Eye (tissue), 1 donor: ENCODE measurements at places on chromosomes 11 and 22.

DNA sequence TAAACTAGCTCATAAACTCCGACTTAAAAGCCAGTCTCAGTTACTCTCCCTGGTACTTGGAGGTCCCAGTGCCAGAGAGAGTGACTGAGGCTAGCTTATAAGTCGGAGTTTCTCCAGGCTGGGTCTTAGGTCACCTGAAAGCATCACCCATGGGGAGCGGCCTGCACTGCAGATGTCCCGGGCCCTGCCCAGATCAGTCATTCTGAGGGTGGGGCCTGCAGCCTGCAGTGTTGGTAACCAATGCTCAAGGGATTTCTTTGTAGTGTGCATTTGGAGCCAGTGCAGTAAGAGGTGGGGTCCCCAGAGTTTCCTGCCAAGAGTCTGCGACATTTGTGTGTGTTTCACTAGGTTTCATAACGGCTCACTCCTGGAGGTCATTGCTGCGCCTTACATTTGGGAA lies 14.8 kb downstream of the TAB1 start:
- DNase-seq = no peak

- DNase-seq = no peak
Measured at GRCh38 chr22:48047722-48048500, 1285.5 kb downstream of the TBC1D22A start.

- DNase-seq = no peak
Measured at GRCh38 chr11:121123496-121124069, 22.5 kb downstream of the TECTA start.

DNA sequence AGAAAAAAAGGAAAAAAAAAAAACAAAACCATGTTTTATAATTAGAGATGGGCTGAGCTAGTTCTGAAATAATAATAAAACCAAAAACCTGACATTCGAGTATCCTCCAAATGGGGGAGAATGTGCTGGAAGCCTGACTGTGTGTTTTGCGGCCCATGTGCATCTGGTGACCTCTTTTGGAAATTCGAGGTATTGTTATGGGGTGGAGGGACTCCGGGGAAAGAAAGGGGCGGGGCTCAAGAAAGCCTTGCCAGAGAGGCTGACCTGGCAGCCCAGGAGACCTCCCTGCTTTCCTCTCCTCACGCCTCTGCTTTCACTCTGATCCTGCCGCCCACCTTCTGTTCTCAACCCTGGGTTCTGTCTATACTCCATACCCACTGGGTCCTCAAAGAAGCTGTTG lies 72.9 kb downstream of the CTTN start:
- DNase-seq = peak; percentile 48

DNA sequence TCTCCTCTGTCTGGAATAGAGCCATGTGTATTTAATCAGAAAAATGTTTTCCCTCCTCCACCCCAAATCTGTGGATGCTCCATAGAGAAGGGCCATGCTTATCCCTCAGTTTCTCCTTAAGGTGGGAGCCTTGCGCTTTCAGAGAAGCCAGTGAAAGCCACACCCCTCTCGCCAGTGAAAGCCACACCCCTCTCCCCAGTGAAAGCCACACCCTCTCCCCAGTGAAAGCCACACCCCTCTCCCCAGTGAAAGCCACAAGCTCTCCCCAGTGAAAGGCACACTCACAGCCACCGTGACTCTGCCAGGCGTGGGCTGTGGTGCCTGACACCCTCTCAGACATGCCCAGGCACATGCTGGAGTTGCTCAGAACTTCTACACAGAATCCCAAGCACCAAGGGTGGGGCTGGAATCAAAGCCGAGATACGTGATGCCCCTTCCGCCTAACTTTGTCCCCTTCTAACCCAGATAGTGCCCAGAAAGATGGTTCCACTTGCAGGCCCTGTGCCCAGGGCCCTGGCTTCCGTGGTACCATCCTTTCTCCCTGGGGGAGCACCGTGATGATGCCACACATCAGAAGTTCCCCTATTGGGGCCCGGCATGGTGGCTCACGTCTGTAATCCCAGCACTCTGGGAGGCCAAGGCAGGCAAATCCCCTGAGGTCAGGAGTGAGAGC lies 16.5 kb upstream of the PRR5 start:
- DNase-seq = no peak

DNA sequence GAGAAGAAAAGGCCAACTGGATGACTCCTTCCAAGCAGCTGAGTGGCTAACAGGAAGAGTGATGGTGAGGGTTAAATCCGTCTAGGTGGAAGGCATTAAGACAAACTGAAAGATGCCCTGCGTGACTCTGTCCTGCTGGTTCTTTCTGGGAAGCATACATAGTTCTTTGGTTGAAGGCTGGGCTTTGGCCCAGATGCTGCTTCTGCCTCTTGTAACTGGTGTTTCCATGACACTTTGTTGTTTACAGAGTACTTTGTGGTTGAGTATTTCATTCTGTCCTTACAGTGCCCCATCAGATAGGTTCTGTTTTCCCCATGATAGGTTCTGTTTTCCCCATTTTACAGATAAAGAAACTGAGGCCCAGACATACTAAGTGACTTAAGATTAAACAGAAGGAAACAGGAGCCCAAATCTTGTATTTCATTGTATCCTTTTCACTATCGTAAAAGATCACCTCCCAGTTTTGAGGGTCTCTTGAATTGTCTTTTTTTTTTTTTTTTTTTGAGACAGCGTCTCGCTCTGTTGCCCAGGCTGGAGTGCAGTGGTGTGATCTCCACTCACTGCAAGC lies 124.3 kb upstream of the RASSF10 start:
- DNase-seq = no peak

DNA sequence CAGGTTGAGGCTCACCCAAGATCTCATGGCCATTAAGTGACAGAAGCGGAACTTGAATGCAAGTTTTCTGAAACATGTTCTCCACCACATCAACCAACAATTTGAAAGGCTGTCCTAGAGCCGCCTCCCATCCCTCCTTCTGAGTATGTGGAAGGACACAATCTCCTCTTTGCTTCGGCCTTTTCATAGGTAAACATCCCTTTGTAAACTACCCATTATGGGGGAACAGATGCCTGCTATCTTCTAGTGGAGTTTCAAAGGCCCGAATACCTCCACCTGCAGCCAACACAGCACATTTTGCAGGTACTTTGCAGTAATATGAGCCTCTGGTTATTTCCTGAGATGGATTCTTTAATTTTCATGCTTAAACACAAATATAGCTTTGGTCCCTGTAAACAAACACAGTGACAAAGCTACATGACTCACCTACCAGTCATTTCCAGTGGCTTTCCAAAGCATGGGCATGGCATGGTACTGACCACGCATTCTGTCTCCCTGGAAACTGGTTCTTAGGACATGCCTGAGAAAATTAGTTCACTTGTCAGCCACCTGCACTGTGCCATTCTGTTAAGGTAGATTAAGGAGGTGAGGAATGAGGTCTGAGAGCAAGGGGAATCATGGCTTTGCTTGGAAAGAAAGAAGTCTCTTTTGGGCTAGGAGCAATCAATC lies 60.2 kb downstream of the EHF start:
- no peak for DNase-seq

DNA sequence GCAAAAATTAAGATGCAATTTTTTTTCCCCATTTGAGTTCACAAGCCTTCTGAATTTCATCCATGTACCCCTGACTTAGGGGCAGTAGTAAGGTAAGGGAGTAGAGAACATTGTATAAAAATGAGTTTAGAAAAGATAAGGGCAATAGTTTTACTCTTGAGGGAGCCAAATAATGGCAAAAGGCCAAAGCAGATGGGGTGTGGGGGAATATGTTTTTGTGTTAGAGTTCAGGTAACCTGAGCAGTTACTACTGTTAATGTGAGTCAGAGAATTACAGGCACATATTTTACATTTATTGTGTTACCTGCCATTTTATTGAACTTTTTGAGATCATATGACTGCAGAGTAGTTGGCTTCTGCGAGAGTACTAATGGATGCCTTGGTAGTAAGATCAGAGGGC lies 3.1 kb downstream of the EED start:
- DNase-seq = no peak

DNA sequence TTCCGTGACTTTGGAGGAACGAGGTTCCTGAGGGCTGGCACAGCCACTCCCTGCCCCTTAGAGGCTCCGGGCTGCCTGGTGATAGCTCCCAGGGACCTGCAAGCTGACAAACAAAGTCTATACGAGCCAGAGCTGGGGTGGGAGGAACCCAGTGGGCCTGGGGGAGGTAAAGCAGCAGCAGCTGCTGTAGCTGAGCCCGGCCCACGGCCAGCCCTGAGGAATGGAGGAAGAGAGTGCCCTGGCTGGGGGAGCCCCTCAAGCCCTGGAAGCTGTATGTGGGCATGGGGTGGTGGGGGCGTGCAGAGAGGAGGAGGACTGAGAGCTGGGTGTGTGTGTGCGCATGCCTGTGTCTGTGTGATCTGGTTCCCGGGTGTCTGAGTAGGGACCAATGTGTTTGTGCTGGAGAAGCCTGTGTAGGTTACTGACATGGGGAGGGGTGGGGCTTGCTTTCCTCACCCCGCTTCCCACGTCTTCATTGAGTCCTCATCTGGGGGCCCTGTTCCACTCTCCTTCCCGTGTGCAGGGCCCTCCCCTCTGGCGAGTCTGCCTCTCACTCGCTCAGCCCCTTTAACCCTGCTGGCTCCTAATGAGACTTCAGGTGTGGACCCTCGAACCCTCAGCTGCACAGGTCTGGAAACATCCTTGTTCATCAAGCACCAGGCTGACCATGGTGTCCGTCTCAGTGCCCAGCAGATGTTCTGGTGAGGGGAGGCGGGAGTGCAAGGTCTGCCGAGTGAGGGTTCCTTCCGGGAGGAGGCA lies 10.8 kb downstream of the ST3GAL4 start:
- no peak for DNase-seq

GRCh38 chr11:926341-926916 lies 759 bp downstream of the AP2A2 start:
- peak; percentile 81 for DNase-seq

GRCh38 chr11:100682247-100682969 lies 4.7 kb upstream of the ARHGAP42 start:
- DNase-seq = no peak

DNA sequence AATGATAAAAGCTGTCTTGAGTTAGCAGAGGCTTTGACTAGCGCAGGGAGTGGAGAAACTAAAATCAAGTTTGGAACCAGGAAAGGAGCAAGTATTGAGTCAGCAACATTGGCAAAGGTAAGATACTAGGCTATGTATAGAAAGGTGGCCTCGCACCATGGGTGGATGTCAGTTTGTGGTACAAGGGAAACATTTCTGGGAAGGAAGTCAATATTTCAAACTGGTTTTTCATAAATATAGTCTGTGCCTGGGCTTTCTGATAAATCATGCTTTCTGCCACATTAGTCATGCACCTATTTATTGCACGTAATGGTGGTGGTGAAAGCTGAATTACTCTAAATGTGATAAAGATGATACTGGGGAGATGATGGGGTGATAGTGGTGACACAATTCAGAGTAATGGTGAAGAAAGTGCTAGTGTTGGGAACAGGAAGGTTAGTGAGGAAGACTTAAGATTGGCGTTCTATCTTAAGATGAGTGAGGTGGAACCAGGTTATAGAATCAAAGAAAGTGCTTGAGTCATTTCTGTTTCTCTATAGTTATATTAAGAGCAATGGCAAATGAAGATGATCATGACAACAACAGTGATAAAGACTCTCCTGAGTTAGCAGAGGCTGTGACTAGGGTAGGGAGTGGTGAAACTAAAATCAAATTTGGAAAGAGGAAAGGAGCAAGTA lies 729.0 kb downstream of the FAM181B start:
- no peak for DNase-seq

DNA sequence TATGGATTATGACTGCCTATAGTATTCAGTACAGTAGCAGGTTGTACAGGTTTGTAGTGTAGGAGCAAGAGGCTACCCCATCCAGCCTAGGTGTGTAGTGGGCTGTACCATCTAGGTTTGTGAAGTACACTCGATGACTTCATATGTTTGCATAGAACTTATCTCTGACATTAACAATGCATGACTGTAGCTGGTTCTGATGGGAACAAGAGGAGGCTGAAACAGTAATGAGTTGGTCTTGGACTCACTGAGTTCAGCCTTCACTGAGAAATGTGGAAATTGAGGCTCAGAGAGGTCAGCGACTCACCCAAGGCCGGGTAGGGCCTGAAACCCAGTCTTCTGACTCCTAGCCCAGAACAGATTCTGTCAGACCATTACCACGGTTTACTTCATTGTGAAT lies 13.0 kb downstream of the MYO7A start:
- DNase-seq = no peak

GRCh38 chr11:110075105-110075846 lies 17.9 kb upstream of the ZC3H12C start:
- DNase-seq = no peak

DNA sequence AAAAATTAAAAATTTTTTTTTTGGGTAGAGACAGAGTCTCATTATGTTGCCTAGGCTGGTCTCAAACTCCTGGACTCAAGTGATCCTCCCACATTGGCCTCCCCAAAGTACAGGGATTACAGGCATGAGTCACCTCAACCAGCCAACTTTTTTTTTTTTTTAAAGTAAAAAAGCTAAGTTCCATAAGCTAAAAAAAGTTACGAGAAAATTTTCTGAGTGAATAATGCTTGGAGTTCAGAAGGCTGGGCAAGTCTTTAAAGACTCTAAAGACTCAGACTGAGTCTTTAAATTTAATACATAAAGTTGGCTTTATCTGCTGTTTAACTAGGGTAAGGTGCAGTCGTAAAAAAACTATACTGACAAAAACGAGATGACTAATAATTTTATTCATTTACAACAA lies 5.6 kb downstream of the DDX6 start:
- no peak for DNase-seq

DNA sequence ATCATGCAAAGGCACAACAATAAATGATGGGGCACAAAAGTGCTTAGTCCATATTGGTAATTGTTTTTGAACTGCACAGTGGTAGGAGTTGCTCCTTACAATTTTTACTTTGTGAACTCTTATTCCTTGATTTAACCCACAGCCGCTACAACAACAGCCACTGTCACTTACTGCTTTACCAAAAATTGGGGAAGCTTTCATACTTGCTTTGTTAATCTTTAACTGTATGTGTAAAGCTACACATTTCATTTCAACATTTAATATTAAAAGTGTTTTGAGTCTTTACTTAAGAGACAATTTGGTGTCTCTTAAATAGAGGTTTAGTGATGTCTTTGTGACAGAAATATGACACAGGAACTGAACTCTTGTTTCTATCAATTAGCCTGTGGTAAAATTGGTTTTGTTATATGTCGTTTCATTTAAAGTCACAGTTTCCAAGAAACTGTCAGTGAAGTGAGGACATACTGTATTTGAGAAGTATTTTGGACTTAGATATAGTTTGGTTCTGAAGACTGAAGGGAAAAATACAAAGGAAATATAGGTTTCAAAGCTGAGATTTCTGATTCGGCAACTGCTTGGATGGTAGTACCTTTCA lies 6.5 kb upstream of the IL18BP start:
- no peak for DNase-seq

GRCh38 chr11:43933608-43934551 lies 8.6 kb upstream of the C11orf96 start:
- DNase-seq = peak; percentile 85

GRCh38 chr11:61850687-61851086 lies 22.6 kb downstream of the FADS2 start:
- no peak for DNase-seq

DNA sequence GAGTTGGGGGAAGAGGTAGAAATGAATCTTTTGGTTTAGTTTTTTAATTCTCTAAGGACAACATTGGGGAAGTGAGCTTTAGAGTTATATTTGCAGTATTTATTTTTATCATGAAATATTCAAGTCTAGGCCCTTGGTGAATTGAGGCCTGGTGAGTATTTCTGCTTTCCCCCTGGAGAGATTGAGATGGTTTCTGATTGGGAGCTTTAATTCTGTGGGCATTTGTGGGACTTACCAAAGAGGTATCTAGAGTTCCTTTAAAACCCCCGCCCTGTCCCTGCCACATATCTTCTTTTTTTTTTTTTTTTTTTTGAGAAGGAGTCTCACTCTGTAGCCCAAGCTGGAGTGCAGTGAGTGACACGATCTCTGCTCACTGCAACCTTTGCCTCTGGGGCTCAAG lies 9.6 kb downstream of the ACO2 start:
- no peak for DNase-seq
